ENCODE measurements at places on chromosomes 5 and 9. TPM values are rescaled to one million over a fixed set of nuclear protein-coding genes. Genes with fewer than 3 reads are reported as not detected.

DNA sequence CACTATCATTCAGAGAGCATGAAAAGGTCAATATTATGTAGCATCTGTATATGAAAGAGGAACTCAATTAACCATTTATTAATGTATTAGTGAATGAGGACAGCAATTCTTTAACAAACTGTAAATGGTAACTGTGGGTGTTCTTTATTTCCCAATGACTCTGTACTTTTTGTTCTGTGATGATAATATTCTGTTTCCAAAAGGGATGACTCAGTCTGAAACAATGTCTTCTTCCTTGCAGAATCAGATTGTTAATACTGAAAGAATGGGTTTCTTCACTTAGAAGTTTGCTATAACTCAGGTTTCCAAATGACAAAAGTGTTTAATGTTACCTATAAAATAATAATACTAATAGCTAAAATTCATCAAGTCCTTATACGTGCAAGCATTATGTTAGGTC lies 1518.7 kb upstream of the WWC1 start:
- DNase-seq, result no peak

GRCh38 chr5:137735555-137736284 lies at the start of gene KLHL3:
TSS of gene KLHL3 (minus strand) at chr5:137736089. CDS start at chr5:137735646, 443 bp downstream.
- DNase-seq, result peak; percentile 29

DNA sequence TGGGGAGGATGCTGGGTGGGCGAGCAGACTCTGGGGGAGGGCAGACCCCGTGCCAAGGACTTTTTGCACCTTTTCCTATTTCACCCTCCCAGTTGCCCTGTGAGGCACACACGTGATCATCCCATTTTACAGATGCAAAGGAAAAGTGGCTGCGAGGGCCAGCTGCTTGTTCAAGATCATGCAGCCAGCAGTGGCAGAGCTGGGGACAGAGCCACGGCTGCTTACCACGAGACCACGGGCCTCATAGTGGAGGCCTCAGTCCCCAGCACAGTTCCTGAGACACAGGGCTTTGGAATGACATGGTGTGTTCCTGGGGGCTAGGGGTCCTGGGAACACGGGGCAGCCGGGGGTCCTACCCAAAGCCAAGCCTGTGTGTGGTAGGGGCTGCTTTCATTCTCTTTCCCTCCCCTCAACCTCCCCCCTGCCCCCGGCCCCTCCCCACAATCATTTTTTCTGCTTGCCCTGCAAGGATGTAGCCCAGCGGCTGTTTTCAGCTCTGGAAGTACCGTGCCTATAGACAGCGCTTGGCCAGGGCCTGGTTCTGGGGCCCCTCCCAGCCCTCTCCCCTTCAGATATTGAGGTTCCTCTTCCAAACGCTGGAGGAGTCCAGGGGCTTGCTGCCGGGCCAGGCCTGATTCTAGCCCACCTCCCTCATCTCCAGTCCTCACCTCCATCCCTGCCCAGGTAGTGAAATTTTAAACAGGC lies 58.5 kb upstream of the IER5L start:
- no peak for DNase-seq

GRCh38 chr5:98934546-98934945 lies 5.7 kb upstream of the CHD1 start:
- DNase-seq, result no peak

GRCh38 chr9:87405677-87406542 lies 91.8 kb upstream of the DAPK1 start:
- DNase-seq, result peak; percentile 33

DNA sequence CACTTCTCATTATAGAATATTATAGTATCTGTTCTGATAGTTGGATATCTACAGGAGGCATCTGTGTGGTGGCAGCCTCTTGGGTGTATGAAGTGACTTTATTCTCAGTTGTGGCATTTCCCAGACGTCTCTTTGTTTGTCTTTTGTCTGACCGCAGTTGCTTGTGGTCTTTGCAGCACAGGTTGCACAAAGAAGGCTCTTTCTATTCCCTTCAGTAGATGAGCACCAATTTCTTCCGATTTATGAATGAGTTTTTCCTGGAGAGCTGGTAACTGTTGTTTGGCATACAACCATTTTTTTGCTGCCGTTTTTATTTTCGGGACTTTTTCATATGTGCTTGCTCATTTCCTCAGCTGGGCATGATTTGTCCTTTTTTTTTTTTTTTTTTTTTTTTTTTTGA lies 56.4 kb upstream of the MYO10 start:
- no peak for DNase-seq

GRCh38 chr9:18474783-18475182 lies 830 bp downstream of the ADAMTSL1 start:
- no peak for DNase-seq

- DNase-seq, result no peak
Observed at GRCh38 chr5:119105971-119106370, 35.1 kb downstream of the DMXL1 start.

DNA sequence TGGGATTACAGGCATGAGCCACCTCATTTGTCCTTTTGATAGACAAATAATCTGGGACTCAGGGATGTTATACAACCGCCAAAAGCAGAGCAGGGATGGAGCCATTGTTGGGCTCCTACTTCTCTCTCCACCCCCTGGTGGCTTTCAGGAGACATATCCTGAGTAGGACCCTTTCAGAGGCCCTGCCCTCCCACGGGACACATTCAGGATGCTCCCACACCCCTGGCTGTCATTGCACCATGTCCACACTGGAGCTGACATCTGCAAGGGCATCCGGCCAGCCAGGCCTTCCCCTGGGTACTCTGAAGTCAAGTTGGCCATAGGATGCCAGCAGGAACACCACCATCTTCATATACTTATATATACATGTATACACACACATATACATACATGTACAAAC lies 181.8 kb downstream of the SYK start:
- no peak for DNase-seq

- no peak for DNase-seq
Observed at GRCh38 chr9:76181781-76182180, 212.4 kb downstream of the RFK start.

DNA sequence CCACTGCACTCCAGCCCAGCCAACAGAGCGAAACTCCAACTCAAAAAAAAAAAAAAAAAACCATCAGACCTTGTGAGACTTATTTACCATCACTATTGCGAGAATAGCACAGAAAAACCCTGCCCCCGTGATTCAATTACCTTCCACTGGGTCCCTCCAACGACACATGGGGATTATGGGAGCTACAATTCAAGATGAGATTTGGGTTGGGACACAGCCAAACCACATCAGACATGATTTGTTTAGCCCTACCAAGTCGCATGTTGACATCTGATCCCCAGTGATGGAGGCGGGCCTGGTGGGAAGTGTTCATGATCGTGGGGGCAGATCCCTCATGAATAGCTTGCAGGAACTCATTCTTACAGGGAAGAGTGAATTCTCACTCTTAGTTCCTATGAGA lies 26.6 kb downstream of the MYO10 start:
- no peak for DNase-seq

- no peak for DNase-seq
Observed at GRCh38 chr9:128732576-128732975, 8.6 kb upstream of the ZDHHC12 start.

GRCh38 chr9:107389617-107390071 lies 99.9 kb downstream of the KLF4 start:
- peak; percentile 55 for DNase-seq

GRCh38 chr9:106682420-106682819 lies 180.5 kb upstream of the ZNF462 start:
- DNase-seq, result no peak

- DNase-seq, result no peak
Observed at GRCh38 chr5:98906756-98907355, 22.0 kb downstream of the CHD1 start.

DNA sequence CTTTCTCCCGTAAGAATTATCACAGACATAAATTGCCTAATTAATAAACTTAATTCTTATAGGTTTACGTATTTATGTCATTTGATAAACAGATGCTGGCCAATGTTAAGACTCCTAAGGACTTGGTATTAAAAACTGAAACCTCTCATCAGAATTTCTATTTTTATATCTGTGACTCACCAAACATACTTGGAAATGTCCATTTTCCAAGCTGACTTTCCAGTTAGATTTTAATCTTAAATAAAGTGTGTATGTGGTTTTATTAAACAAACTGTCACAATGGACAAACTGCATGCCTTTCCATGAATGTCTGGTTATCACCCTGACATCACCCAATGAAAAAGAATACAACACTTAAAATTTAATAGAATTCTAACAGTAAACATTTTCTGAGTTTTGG lies 12.6 kb upstream of the COL23A1 start:
- no peak for DNase-seq

DNA sequence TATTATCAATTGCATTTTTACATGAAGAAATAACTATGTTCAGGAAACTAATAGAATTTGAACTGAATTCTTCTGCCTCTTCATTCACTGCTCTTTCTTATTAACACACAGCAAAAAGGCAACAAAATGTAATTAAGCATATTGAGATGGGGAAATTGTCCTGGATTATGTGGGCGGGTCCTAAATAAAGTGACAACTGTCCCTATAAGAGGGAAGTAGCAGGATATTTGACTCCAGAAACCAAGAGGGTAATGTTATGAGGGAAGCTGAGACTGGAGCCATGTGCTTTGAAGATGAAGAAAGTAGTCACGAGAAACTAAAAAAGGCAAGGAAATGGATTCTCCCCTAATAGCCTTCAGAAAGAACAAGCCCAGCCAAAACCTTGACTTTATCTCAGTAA lies 311.2 kb upstream of the PIK3R1 start:
- no peak for DNase-seq

GRCh38 chr5:15254607-15255006 lies 245.4 kb upstream of the FBXL7 start:
- DNase-seq, result no peak

DNA sequence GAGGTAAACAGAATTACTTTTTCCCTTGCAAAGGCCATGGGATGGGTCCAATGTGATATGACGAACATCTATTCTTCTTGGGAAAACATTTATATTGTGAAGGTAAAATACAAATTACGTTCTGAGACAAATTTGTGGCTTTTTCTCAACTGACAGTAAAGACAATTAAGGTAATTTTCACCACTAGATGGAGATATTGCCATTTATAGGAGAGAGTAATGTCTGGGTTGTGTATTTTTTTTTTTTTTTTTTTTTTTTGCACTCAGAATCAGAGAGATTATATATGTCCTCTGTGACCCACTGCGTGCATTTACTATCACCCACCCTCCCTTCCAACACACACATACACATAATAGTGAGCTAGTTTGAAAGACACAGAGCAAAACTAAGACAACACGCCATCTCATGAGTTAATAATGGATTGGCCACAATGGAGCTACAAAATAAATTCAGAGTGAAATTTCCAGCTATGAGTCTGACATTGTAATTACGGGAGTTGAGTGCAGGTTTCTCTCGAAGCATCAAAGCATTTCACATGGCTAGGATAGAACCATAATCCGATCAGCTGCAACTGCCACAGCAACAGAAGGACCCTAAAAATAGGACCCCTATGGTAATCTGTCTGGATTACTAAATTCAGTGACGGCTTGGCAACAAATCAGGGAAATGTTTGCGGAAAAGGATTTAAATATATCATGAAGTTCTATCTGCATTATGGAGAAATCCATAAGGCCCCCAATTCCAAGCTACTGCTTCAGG lies 49.2 kb downstream of the ANXA1 start:
- DNase-seq, result no peak

- DNase-seq, result no peak
Observed at GRCh38 chr5:123530728-123531127, 18.8 kb downstream of the CSNK1G3 start.

DNA sequence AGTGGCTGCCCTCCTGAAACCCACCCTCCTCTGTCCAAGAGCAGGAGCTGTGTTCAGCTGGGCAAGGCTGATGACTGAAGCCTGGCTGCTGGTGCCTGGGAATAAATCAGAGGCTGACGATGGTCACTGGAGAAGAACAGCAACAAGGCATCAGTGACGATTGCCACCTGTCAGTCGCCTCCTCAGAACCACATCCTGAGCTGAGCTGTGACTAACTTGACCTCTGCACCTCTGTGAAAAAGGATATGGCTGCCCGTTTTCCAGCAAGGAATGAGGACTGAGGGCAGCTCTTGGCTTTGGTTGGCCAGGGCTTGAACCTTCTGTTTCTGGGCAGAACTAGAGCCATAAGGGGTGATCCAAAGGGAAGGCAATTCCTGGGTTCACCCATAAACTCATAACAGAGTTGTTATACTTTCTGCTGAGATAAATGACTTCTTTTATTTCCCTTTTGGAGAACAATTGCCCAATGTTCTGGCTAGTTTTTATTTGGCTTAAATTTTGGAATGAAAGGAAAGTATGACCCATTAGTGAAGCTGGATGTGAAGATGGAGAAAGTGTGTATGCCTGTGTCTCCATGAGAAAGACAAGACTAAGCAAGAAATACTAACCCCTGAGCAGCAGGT lies 40.1 kb downstream of the TRIP13 start:
- no peak for DNase-seq

- DNase-seq, result no peak
Observed at GRCh38 chr9:92494856-92495255, 12.6 kb upstream of the ASPN start.

DNA sequence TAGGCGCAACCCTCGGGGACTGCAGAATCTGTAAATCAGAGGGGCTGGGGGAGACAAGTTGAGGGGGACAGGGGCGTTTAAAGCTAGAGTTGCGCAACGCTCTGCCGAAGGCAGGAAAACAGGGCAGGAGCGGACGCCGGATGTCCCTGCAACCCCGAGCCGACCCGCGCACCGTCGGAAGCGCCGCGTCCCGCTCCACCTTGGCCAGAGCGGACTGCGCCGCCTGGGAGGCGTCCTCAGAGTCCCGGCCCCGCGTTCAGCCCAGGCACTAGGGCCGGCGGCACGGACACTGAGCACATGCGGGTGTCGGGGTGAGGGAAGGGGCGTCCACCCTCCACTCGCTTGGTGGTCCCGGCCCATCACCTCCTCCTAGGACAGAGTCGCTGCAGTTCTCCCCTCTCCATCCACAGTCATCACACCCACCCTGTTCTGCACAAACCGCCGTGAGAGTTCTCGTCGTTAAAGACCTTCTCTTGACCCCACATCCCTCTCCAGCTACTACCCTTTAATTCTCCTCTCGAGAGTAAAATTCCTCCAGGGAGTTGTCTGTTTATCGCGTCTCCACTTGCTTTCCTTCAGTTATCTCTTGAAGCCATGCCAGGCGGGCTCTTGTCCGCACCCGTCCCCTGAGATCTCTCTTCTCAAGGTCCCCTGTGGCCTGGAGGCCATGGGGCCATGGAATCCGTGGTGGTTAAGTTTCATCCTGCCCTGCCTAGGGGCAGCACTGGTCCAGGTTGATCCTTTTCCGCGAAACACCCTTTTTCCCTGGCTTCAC lies 796 bp upstream of the PDLIM7 start:
- peak; percentile 65 for DNase-seq

- no peak for DNase-seq
Observed at GRCh38 chr5:139381837-139382761, 998 bp downstream of the SLC23A1 start.

GRCh38 chr5:146111409-146111808 lies 6.0 kb upstream of the PLAC8L1 start:
- DNase-seq, result no peak

- no peak for DNase-seq
Observed at GRCh38 chr9:33350310-33350709, 52.1 kb downstream of the AQP7 start.

Gene LCN15
- total RNA-seq, result 1.1 TPM

Gene GAPT
- total RNA-seq, result 0.81 TPM

Gene TESK1
- total RNA-seq, result 30.7 TPM

Gene TAS2R1
- not detected for total RNA-seq

Gene INSL6
- total RNA-seq, result not detected

Gene HRCT1
- total RNA-seq, result 9.3 TPM

Gene STPG3
- total RNA-seq, result 0.59 TPM

Gene SLC6A7
- total RNA-seq, result not detected

Gene RNF208
- total RNA-seq, result 18.1 TPM

Gene BASP1
- 6.2 TPM for total RNA-seq

Gene SOX30
- 0.44 TPM for total RNA-seq

Gene PAEP
- total RNA-seq, result not detected

Gene EFNA5
- 29.2 TPM for total RNA-seq
